ENCODE measurements at places on chromosomes 2 and 18.
A peak's percentile ranks its signal among the peaks of the same experiment; 100 is the strongest.

DNA sequence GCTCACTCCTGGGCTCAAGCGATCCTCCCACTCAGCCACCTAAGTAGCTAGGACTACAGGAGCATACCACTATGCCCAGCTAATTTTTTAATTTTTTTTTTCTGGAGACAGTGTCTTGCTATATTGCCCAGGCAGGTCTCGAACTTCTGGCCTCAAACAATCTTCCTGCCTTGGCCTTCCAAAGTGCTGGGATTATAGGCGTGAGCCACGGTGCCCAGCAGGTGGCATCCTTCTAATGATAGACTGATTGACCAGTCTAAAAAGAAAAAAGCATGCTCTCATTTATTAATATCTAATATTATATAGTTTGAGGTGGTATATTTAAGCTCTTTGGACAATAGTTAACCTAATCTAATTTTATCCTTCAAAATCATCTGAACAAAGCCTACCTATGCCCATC lies 198.6 kb downstream of the CAMKMT start:
- DNase-seq, result peak; percentile 35

DNA sequence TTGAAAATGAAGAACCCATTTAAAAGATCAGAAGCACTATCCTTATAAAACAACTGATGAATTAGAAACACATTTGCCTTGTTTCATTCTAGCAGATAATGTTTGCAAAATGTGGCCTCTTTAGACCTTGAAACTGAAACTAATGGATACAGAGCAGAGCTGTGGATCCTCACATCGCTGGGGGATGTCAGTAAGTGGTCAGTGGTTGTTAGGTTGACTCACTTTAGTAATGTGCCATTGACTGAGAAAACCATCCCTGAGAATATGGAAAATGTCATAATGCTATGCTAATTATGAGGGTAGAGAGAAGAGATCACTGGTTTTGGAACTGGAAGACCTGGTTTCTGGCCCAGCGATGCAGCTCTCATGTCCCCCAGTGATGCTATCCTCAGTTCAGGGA lies 176.7 kb downstream of the MYO1B start:
- no peak for DNase-seq

DNA sequence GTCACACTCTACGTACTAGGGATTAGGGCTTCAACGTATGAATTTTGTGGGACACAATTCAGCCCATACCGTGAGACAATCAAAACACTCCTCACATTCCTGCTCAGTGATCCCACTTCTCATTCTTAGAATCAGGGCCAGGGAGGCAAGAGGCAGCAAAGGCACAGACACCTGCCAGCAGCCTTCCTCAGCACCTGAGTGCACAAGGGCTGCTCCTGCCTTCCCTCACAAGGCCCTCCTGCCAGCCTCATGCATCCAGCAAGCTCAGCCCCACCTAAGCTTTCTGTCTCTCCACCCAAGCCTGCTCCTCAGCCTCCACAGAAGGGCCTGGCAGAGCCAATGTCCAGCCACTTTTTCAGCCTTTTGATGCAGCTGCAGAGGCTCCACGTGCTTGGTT lies 141.6 kb downstream of the SP3 start:
- DNase-seq, result no peak

GRCh38 chr2:53913721-53914120 lies 54.0 kb upstream of the GPR75 start:
- DNase-seq, result peak; percentile 11

DNA sequence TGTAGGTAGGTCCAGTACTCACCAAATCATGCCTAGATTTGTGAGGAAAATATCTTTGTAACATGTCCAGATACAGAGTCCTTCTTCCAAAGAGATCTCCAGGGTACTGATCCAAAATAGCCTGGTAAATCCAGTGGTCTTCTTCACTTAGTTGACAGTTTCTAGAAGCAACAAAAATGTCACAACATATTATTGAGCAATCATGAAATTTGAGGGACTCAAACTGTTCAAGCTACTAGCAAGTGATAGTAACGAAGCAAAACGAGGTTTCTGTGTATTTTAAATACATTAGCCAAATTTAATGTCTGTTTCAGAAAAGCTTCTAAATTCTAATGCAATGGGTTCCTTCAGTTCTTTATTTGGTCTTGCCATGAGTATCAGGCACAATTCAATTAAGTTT lies 142.8 kb downstream of the CCDC148 start:
- no peak for DNase-seq

DNA sequence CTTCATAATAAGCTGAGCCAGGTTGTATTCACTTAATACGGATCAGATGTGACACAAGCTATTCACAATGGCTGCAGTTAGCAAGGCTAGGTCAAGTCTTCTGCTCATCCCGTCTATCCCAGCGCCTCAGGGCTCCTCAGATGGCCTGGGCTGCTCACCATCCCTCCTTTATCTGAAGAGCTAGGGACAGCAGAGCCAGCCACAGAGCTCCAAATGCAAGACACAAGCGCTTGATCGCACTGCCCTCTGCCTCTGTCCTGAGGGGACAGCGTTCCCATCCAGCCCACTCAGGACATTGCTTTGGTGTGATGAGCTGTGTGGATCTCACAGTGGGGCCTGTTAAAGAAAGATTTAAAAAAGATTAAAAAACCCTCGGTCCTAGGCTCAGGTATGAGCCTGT lies 254.4 kb upstream of the HS6ST1 start:
- no peak for DNase-seq

All from stimulated activated CD4-positive, alpha-beta T cell treated with anti-CD3 and anti-CD28 coated beads, Interleukin-2, amount 100 ng/mL, for 24 hours (primary cell).